ENCODE measurements at places on chromosomes 7 and 10. TPM values are rescaled to one million over a fixed set of nuclear protein-coding genes. Genes with fewer than 3 reads are reported as not detected.

Gene SRGN
- total RNA-seq = not detected

Gene ENKUR
- total RNA-seq = not detected

DNA sequence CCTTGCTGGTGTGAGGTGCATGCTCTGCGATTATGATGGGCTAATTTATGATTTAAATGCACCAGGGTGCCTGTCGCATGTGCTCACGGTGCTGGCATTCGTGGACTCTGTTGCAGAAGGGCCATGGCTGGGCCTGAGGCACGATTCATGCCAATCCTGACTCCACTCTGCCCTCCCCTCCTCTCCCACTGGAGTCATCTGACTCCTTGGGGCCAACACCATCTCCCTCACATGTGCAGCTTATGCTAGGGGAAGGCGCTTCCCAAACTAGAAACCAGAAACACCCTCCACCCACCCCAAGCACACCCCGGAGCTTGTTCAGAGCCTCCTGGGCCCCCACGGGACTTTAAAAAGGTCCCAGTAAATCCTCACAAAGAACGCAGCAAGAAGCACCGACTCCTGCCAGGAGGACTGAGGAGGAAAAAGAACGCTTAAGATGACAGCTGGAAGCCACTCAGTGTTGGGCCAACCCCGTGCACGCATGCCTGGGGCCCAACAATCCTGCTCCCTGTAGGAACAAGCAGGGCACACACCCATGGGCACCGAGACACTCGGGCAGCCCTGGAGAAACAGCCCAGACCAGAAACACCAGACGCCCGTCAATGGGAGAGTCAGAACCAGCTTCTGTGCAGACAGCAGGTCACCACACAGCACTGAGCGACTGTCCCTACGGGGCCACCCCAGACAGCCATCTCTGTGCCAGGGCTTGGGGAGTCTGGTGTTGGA, 14.1 kb downstream of the BRI3 start:
- DNase-seq = no peak

DNA sequence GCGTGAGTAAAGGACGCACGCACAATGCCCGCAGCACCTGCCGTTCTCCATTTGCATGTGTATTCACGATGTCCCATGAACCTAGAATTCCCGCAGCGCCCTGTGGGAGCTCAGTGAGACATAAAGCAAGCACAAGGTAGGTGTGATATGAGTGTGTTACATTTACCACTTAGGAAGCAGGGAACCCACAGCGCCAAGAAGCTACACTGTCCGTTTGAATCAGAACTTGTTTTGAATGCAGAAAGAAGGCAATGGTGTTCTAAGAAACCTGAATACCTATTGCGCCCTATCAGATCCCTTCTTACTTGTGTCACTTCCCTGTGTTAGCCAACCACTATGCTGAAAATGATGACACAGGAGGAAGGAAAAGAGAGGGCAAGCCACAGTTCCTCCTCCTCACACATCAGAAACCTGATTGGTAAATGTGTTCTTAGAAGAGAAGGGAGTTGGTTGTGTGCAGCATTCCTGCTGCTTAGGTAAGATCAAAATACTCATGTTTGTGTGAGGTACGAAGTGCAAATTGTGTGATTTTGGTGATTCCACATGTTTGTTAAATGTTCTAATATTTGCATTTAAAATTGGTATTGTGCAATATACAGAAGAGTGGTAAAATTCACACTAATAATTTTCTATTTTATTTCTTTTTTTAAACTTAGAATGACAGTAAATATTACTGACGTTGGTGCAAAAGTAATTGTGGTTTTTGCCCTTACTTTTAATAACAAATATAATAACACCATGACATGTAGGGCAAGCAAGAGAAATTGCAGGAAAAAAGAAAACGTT, 185.4 kb downstream of the SEC23IP start:
- peak; percentile 56 for DNase-seq

DNA sequence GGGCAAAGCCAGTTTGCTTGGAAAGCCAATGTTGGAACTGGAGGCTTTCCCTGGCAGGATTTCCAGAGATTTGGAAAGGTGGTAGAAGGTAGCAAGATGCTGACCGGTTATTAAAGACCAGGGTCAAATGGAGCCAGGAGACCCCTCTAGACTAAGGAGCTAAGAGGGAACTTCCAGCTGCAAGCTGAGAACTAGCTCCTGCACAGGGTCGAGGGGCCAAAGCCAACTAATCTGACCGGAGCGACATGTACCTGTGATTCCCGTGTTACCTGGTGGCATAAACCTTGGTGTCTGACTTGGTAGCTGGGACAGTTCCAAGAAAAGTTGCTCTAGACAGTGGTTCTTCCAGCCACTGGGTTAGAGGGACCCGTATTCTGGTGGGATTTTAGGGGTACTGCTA, 41.8 kb downstream of the SPDYE5 start:
- no peak for DNase-seq

Measured in GM23338 (cell line).